ENCODE measurements at places on chromosomes 6 and 20.
A peak's percentile ranks its signal among the peaks of the same experiment; 100 is the strongest.

DNA sequence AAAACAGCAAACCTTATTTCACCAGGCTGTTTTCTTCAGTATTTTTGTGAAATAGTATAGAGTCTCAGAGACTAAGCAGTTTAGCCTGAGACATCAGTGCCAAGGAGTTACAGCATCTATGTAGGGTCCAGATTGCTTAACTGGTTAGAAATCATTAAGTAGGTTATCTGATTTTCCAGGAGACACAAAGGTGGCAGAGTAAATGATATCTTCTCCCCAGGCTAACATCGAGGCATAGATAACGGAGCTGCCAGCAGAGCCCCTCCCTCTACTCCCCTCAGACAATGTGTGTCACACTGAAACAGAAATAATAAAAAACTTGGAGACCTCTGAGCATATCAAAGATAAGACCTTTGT lies 473.0 kb upstream of the CITED2 start:
- DNase-seq, result no peak

DNA sequence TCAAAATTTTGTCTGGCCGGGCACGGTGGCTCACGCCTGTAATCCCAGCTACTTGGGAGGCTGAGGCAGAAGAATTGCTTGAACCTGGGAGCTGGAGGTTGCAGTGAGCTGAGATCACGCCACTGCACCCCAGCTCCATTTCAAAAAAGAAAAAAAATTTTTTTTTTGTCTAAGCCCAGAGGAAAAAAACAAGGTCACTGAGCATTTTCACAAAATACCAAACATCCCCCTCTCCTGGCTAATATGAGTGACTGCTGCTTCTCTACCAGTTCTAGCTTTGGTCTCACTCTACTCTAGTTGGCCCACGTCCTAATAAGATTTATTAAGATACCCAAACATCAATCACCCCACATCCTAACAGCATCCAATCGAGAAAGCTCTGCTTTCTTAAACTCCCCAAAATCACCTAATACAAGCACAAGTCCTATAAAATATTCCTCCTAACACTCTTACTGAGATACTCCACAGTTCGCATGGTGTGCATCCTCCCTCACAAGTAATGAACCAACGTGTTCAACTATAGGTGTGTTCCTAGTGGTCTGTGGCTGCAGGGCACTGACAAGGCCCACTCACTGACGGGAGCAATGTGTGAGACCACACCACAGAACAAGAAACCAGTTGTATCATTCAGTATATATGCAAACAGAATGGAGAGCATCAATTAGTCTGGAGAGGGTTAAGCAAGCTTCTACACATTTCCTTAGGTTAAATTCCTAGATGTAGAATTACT lies 64.2 kb downstream of the FKBP5 start:
- no peak for DNase-seq

- DNase-seq, result no peak
These were observed 116.9 kb downstream of the RPS12 start for GRCh38 chr6:132931313-132931712.

DNA sequence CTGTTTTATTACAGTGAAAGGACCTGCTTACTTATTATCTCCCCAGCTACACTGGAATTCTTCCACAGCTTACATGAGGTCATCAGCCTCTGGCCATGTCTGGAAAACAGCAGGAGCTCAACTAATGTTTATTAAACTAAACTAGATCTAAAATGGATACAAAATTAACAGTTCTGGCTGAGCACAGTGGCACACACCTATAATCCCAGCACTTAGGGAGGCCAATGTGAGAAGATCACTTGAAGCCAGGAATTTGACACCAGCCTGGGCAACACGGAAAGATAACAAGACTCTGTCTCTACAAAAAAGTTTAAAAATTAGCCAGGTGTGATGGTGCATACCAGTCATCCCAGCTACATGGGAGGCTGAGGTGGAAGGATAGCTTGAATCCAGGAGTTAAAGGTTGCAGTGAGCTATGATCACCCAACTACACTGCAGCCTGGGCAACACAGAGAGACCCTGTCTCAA lies 220.8 kb upstream of the MARCKS start:
- no peak for DNase-seq

DNA sequence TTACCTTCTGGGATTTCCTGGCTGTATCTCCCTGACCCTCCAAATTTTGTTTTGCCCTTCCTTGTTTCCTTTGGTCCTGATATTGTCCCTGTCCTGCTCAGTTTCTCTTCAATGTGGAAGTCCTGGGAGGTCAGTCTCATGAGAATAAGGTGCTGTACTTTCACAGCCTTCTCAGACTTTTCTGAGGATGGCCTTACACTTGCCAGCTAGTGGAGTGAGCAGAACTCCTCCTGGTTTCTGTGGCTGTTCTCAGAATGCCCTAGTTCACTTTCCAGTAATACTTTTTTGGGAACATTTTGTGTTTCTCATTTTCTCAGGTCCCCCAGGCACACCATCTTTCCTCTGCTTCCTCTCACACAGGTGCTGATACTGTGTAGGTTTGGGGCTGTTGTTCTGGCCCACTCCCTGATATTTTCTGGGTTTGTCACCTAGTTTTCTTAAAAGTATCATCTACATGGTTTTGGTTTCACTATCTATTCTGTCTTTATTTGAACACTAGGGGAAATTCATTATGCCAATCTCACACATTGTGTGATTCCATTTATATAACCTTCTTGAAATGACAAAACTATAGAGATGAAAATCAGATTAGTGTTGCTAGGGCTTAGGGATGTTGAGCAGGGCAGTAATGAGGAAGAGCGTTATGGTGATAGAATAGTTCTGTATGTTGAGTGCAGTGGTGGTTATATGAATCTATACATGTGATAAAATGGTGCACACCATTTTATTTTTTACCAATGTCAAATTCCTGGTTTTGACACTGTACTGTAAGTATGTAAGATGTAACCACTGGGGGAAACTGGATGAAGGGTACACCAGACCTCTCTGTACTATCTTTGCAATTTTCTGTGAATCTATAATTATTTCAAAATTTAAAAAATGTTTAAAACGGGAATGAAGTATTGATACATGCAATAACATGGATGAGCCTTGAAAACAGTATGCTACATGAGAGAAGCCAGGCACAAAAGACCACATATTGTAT lies 27.2 kb upstream of the BRPF3 start:
- DNase-seq, result no peak

- peak; percentile 86 for DNase-seq
These were observed at the start of gene SYCP2 for GRCh38 chr20:59933296-59933848. SYCP2 (minus strand) TSS chr20:59933637; CDS start chr20:59922413, 11,224 bp downstream.

GRCh38 chr6:166877906-166878305 lies 78.4 kb downstream of the RNASET2 start:
- DNase-seq, result no peak

DNA sequence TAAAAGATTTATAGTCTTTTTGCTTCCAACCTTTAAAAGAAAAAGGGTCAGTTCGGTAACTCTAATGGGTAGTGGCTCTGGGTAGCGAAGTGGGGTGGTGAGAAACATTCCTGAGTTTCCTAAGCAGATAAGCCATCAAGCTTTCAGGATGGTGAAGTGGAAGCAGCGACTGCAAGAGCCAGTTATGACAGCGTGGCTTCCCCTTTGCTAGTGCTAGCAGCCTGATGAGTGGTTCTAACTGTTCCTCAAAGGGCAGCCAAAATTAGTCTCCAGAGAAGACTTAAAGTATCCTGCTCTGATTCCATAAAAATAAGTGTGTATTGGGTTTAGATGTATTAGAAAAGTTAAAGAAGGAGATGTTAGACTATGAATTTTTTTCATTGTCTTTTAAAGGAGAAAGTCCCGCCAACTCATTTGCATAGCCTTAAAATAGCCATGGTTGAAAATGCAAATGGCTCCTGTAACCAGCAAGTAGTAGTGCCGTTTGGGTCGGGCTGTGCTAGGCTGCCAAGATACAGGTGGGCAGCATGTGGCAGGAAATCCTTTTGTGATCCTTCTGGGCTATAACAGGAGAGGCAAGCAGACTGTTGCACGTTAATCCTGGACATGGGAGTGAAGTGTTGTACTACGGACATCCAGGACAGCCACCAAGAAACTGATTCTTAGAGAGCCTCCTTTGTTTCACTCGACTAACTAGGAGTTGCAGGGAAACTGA lies 18.0 kb downstream of the ELOVL2 start:
- DNase-seq, result no peak

DNA sequence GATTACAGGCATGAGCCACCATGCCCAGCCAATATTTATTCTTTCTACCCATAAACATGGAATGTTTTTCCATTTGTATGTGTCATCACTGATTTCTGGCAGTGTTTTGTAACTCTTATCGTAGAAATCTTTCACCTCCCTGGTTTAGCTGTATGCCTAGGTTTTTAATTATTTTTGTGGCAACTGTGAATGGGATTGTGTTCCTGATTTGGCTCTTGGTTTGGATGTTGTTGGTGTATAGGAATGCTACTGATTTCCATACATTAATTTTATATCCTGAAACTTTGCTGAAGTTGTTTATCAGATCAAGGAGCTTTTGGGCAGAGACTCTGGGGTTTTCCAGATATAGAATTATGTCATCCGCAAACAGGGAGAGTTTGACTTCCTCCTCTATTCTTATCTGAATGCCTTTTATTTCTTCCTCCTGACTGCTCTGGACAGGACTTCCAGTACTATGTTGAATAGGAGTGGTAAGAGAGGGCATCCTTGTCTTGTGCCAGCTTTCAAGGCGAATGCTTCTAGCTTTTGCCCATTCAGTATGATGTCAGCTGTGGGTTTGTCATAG lies 198.6 kb downstream of the ZDHHC14 start:
- no peak for DNase-seq

DNA sequence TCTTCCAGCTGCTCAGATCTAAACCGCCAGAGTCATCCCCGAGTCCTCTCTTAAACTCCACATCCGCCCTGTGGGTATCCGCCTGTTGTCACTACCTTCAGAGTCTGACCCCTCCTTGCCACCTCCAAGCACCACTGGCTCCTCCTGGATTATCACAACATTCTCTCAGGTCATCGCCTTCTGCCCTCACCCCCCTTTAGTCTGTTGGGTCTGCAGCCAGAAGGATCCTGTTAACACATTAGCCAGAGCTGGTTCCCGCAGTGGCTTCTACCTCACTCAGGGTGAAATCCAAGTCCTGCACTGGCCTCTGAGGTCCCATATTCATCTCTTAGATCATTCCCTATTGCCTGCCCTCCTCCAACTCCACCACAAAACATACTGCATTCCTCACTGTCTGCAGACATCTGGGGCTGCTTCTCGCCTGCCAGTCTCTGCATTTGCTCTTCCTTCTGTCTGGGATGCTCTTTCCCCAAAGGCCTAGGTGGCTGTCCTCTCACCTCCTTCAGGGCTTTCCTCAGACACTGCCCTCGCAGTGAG lies 34.1 kb downstream of the TNXB start:
- DNase-seq, result no peak

- DNase-seq, result no peak
These were observed 995.9 kb upstream of the ADGRB3 start for GRCh38 chr6:67639161-67639560.

- DNase-seq, result no peak
These were observed 45.2 kb downstream of the THEMIS start for GRCh38 chr6:127855542-127856159.

DNA sequence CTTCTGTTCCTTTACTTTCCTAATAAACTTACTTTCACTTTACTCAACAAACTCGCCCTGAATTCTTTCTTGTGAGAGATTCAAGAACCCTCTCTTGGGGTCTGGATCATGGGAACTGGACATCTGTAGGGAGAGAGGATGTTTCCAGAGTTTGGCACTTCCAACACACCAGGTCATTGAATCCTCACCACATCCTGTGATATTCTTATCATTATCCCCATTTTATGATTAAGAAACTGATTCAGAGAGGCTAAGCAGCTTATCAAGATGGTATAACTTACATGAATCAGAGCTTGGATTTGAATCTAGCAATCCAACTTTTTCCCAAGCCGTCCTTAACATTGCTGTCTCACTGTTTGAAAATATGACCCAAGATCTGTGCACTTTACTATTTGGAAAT lies 15.5 kb downstream of the PPIL6 start:
- DNase-seq, result no peak

- DNase-seq, result no peak
These were observed 309.3 kb upstream of the SUPT3H start for GRCh38 chr6:45686841-45687569.

DNA sequence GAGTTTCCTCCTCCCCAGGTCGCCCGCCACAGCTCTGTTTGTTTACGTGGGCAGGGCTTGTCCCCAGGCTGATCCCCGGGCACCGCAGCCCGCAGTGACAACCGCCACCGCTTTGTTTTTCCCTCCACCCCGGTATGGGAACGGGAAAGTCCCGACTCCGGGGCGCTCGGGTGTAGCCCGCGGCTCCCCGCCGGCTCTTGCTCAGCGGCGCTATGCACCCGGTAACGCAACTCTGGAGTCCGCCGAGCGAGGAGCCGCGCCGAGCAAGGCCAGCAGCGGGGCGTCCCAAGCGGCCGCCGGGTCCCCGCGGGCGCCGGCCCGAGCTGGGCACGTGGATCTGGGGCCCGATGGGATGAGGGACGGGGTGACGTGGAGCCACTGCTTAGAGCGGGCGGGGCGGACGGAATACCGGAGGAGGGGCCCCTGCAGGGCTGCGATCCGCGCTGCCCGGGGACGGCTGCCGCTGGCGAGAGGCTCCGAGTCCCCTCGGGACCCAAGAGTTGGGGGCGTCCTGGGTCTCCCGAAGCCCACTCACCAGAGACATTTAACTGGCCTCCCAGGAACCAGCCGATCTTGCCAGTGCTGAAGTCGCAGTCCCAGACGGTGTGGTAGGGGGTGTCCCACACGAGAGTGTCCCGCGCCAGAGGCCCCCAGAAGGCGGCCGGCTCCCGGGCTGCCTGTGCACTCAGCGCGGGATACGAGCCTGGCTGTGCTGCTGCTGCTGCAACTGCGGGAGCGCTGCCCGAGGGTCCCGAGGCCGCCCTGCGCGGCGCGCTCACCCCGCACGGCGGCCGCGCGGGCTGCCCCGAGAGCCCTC lies 497 bp downstream of the ACSS1 start:
- DNase-seq, result peak; percentile 94

GRCh38 chr6:72560721-72561593 lies 60.9 kb upstream of the KCNQ5 start:
- DNase-seq, result no peak

DNA sequence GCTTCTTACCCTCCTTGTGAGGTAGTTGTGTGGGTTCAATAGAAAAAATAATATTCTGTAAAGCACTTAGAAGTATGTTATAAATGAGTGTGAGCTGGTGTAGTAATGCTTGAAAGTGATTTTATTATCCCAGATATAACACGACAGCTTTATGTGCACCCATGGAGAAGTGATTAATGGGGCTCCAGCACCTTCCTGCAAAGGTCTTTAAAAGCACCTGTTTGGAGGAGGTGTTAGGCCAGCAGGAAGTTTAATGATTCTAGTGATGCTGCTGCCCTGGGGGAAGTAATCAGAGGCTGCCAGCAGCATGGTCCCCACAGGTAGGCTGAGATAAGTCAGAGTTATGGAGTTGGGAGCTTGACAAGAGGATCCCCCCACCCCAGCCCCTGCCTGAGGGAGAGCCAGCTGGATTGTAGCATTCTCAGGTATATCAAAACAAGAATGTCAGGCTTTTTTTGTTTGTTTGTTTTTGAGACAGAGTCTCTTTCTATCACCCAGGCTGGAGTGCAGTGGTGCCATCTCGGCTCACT lies 166.3 kb downstream of the PHACTR1 start:
- DNase-seq, result no peak

GRCh38 chr6:7087491-7087979 lies 20.2 kb upstream of the RREB1 start:
- no peak for DNase-seq

- DNase-seq, result no peak
These were observed 2.0 kb downstream of the DOK5 start for GRCh38 chr20:54477191-54477955.

- no peak for DNase-seq
These were observed 147.1 kb upstream of the RREB1 start for GRCh38 chr6:6960571-6961251.

GRCh38 chr6:27838945-27839625 lies 73.1 kb downstream of the OR2B2 start:
- peak; percentile 94 for DNase-seq

Data from spleen (tissue), 13 donors.